ENCODE measurements at places on chromosomes 6 and 20. TPM values are rescaled to one million over a fixed set of nuclear protein-coding genes. Genes with fewer than 3 reads are reported as not detected.
A peak's percentile ranks its signal among the peaks of the same experiment; 100 is the strongest.

DNA sequence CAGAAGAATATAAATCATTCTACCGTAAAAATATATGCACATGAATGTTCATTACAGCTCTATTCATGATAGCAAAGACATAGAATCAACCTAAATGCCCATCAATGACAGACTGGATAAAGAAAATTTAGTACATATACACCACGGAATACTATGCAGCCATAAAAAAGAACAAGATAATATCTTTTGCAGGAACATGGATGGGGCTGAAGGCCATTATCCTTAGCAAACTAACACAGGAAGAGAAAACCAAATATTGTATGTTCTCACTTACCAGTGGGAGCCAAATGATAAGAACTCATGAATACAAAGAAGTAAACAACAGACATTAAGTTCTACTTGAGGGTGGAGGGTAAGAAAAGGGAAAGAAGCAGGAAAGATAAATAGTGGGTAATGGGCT is 8.4 kb downstream of the KHDC1L start:
- no peak for DNase-seq

KDM1B gene
- total RNA-seq, result 10.4 TPM

GRCh38 chr20:63828124-63828523 is 2.9 kb downstream of the ZBTB46 start:
- no peak for DNase-seq

CENPQ gene
- 1.8 TPM for total RNA-seq

GRCh38 chr6:11033825-11034224 is 10.3 kb downstream of the ELOVL2 start:
- DNase-seq, result no peak

DNA sequence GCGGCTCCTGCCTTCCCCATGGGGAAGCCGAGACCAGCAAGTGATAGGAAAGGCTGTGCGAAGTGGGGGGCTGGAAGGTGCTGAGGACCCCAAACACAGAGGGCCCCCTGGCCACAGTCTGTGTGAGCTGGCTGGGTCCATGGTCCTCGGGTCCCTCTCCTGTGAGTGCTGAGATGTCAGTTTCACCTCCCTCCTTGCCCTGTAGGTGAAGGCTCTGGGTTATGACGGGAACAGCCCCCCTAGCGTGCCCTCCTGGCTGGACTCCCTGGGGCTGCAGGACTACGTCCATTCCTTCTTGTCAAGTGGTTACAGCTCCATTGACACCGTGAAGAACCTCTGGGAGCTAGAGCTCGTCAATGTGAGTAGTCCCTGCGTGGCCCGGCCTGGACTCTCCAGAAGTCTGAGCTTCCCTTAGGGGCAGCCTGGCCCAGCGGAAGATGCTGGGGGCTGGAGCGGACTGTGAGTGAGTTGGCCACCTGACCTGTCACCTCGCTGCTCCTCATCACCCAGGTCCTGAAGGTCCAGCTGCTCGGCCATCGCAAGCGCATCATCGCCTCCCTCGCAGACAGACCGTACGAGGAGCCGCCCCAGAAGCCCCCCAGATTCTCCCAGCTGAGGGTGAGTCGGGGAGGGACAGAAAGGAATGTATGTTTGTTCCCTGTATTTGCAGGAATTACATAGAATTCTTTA is 61.7 kb downstream of the TCP11 start:
- DNase-seq, result no peak

- DNase-seq, result no peak
These were observed 82.8 kb downstream of the ZMYND8 start for GRCh38 chr20:47273591-47274235.

DPPA5 gene
- total RNA-seq, result not detected

DNA sequence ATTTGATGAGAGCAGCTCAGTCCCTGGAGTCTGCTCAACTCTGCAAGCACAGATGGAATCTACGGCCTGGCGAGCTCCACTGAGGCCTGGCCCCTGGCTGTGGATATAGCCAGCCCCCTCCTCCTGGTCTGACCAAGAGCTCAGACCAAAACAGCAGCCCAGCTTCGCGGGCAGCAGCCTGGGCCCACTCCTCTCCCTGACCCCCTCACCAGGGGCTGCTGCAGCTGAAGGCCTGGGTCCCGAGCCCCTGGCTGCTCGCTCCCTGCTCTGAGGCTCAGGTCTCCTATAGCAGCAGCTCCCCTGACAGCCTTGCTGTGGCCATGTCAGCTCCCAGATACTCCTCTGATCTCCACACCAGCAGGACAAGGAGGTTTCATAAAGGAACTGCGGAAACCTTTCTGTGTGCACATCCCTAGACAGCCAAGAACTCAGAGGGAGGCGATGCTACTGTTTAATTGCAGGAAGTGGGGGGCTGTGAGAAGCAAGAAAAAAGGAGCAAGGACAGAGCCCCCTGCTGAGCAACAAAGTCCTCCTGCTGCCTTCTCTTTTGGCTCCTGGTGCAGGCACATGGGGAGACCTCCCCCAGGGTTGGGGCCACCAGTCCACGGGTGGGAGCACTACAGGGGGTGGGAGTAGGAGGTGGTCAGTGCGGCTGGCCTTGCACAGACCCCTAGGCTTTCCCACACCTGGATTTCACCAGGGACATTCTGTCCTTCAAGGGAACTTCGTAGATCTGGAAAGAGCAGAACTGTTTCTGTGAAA is 38.7 kb upstream of the CST5 start:
- no peak for DNase-seq

DNA sequence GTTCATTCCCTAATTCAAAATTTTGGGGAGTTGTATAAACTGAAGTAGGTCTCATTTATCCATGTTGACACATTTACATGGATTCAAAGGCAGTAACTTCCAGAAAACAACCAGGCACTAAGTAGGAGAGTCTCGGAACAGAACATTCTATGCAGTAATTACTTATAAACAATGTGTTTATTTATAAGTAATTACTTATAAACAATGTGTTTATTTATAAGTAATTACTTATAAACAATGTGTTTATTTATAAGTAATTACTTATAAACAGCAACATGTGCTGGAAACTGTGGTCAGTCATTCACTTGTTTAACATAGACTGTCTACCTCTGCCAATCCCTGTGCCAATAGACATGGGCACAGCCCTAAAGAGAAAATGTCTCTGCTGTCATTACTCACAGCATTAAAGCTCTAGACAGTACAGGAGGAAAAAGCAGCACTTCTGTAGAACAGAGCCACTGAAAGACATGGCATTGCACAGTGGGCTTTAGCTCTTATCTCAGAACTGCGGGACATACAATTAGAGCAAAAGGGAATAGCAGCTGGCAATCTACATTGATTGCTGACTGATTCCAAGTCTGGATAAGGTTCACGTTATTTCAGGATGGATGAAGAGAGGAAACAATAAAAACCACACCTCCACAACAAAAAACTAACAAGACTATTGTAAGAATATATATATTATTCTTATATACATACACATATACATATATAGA is 188.2 kb downstream of the WDR27 start:
- no peak for DNase-seq

ELOVL4 gene
- 2.6 TPM for total RNA-seq

DNA sequence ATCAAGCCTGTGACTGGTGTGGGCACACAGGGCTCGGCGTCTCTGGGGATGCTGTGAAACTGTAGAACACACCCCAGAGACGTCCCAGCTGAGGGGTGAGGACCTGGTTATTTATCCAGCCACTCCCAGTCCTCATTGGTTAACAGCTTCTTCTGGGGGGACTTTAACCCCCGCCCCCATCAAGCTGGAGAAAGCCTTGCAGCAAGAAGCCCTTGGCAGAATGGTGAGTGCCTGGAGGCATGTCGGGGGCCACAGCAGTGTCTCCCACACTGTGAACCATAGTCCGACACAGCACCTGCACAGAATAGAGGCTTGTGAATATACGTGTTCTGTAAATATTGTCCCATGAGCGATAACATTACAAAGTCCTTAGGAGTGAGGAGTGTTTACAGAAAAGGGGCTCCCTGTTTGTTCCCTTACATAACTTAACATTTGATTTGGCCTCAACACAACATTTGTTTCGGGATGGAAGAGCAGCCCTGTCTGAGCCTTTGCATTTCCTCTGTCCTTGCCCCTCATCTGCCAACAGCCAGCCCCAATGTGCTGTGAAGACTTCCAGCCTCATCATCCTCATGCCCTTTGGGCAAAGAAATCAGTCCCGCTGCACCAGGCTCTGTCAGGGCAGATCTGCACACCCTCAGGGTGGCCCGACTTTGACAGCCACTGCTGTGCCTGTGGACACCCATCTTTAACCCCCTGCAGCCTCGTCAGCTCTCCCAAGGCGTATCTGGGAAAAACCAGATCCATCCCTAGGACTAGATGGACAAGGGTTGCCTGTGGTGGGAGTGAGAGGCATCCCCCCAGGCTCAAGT is 2.2 kb upstream of the RRBP1 start:
- no peak for DNase-seq

CNBD2 gene
- total RNA-seq, result 5.3 TPM

- no peak for DNase-seq
These were observed 139.3 kb upstream of the PHACTR1 start for GRCh38 chr6:12577124-12577850.

MEP1A gene
- not detected for total RNA-seq

GRCh38 chr6:63307581-63308246 is 12.1 kb downstream of the LGSN start:
- DNase-seq, result no peak

UBD gene
- total RNA-seq, result not detected

DNA sequence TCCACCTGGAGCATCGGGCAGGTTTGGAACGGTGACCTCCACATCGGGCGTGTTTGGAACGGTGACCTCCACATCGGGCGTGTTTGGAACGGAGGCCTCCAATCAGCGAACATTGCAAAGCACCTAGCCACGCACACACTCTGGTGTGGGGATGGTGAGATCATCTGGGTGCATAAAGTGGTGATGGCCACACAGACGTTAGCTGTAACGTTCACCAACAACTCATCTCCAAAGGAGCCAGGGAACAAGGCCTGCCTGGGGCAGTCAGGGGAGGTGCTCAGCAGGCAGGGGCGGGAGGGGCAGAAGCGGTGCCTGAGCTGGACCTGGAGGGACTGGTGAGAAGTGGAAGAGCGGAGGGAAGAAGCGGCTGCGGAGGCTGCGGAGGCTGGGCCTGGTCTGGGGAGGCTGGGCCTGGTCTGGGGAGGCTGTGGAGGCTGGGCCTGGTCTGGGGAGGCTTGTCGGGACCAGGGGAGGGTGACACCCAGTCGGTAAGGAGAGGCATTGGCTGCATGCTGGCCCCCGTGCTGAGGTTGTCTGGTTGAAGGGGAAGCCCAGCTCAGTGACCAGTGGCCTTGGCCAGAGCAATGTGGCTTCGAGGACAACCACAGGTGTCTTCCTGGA is 89.9 kb downstream of the PSMB1 start:
- DNase-seq, result no peak

GRCh38 chr20:49132995-49133478 is 55.1 kb downstream of the STAU1 start:
- peak; percentile 16 for DNase-seq

DNA sequence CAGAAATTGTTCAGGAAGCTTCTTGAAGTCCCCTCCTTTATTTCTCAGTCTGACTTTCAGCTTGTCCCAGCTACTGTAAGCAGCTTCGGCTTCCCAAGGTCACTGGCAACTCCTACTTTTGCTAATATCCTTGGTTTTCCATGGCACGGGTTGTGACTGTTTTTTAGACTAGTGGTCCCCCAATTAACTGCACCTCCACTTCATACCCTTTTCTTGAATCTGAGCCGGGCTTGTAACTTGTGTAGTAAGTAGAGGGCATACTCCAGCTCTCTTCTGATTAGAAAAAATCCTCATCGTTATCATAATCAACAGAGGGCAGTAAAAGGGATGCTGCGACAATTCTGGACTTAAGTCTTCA is 162.3 kb upstream of the TNFAIP3 start:
- DNase-seq, result no peak

PPP1R3D gene
- 3.6 TPM for total RNA-seq

GRCh38 chr6:143746202-143747119 is 68.7 kb downstream of the PHACTR2 start:
- DNase-seq, result no peak

DNA sequence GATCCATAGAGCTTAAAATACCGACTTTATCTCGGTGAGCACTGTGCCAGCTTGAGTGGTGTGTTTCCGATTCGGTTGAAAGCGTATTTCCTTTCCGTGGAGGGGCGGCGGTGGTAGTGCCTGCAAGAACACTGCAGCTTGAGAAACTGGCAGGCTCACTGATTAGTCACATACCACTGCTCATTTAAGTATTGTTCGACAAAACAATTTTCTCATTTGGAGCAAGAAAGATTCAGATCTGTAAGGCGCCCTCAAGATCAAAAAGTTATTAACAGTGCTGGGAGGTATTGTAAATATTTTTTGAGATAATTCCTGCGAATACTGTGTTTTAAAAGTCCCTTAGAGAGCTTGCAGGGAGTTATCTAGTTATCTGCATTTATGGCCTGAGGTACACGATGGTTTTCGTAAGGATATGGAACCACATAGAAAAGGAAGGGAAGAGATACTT is 1.3 kb downstream of the MAPK14 start:
- DNase-seq, result peak; percentile 69

DNA sequence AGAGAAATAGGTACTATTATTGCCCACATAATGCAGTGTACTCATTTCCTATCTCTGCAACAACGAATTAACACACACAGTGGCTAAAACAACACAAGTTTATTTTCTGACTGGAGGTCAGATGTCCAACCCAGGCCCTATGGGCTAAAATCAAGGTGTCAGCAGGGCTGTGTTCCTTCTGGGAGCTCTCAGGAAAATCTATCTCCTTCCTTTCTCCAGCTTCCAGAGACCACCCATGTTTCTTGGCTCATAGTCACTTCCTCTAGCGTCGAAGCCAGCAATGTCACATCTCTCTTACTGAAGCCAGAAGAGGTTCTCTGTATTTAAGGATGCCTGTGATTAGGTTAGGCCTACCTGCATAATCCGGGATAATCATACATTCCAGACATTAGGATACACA is 60.9 kb upstream of the TOP1 start:
- DNase-seq, result no peak

- no peak for DNase-seq
These were observed 568 bp downstream of the PREP start for GRCh38 chr6:105402090-105402938.

ZBTB46 gene
- total RNA-seq, result 0.62 TPM

NAA20 gene
- total RNA-seq, result 21.7 TPM

- no peak for DNase-seq
These were observed 4.2 kb upstream of the PARD6B start for GRCh38 chr20:50726955-50727791.

- no peak for DNase-seq
These were observed 10.6 kb upstream of the SASH1 start for GRCh38 chr6:148332088-148332487.

DNA sequence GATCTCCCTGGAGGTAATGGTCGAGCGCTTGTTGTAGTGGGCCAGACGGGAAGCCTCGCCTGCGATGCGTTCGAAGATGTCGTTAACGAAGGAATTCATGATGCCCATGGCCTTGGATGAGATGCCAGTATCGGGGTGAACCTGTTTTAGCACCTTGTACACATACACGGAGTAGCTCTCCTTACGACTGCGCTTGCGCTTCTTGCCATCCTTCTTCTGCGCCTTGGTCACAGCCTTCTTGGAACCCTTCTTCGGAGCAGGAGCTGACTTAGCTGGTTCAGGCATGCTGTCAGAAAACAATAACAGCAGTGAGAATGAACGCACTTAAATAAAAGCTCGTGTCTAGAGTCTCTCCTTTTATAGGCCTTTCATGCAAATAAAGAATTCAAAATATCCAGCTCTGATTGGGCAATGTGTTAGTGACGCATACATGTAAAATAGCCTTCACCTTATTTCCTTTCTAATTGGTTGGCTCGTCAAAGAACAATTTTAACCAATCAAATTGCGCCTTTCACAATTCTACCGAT is 129.2 kb downstream of the HFE start:
- peak; percentile 79 for DNase-seq

GRCh38 chr20:44931911-44932310 is 22.1 kb downstream of the PABPC1L start:
- no peak for DNase-seq

Measured in T-cell (primary cell).